ENCODE measurements at places on chromosomes 4 and X.

GRCh38 chr4:99608417-99608816, 33.8 kb downstream of the MTTP start:
- no peak for DNase-seq

DNA sequence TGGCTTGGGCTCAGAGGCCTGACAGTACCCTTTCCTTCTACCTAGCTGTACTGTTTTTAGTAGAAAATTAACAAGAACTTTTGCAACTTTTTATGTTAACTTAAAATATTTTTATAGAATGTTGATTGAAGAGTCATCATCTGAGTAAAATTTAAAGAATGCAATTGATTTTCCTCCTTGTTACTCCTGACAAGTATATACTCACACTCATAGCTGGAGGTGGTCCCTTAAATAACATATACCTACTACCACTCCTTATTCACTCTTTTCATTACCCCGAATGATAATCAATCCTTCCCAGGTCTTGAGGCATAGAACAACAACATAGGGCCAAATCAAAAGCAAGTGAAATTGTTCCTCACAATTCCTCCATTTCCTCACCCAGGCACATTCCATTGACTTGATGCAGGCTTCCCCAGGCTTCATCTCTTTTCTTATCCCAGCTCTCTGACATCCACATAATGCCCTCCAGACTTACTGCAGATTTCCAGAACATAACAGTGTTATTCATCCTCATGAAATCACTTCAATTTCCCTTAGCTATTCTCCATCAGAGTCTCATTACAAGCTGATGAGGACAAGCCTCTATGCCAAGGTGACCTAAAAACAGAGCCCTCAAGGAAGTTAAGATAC, 73.2 kb upstream of the ANXA10 start:
- DNase-seq: peak; percentile 28

- no peak for DNase-seq
Measured at GRCh38 chr4:20623939-20624338, 76.3 kb upstream of the PACRGL start.

DNA sequence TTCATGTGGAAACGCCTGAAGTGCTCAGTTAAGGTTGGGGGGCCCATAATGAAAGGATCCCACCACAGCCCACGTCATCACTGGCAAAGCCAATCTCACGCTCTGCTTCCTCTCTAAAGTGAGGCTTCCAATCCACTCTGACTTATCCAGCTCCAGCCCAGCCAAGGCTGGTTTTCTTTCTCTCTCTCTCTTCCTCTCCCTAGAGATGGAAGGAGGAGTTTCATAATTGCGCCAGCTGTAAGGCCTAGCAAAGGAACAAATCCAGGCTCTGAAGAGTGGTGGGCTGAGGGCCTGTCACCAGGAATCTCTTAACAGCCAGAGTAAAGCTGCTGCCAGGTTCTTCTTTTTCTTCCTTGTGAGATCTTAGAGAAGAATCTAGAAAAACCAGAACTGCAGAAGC, 20.7 kb upstream of the BCLAF3 start:
- no peak for DNase-seq

GRCh38 chrX:48636776-48637175, 39.5 kb downstream of the WDR13 start:
- DNase-seq: no peak

DNA sequence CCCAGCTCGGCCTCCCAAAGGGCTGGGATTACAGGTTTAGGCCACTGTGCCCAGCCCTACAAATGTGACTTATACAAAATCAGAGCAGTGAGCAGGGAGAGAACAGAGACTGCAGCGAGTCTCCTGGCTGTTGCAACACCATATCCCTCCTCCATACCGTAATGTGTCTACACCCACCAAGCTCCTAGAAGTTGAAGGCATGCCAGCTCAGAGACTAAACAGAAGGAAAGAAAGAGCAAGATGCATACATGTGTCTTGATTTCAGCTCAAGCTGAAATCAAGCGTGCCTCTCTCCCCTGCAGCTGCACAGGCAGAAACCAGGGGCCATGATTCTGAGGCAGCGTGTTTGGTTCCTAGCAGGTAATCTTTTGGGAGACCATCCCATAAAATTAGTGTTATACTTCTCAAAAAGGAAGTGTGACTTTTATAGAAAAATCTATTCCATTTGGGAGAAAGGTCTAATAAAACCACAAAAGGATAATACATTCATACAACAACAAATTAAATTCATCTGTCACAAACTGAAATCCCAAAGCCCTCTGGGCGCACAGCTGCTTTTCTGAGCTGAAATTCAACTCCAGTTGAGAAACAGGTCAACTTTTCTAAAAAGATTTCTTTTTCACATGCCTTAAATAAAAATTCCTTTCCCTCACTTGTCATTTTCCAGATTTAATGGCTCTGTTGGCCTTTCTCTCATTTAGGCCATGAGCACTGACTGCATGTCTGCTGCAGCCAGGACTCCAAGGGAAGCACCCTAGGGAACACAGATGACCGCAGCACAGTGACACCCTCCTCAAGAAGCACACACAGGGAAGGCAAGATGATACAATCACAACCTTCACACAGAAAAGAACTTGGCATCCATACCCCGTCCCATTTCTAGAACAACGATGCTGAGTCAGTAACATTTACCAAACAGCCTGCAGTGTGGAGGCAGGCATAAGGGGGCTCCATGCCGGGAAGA, 34.4 kb downstream of the AFAP1 start:
- DNase-seq: peak; percentile 83

- no peak for DNase-seq
Measured at GRCh38 chrX:151505796-151506195, 57.7 kb upstream of the PASD1 start.

GRCh38 chr4:68904786-68905185, 46.8 kb downstream of the UGT2A3 start:
- no peak for DNase-seq

GRCh38 chr4:74235135-74235534, 73.1 kb upstream of the EPGN start:
- DNase-seq: no peak

DNA sequence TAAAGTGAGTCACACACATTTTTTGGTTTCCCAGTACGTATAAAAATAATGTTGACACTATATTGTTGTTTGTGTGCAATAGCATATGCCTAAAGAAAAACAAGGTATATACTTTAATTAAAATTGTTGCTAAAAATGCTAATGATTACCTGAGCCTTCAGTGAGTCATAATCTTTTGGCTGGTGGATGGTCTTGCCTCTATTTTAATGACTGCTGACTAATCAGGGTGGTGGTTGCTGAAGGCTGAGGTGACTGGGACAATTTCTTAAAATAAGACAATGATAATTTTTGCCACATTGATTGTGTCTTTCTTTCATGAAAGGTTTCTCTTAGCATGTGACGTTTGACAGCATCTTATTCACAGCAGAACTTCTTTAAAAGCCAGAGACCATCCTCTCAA, 21.0 kb upstream of the ANXA10 start:
- no peak for DNase-seq

- DNase-seq: no peak
Measured at GRCh38 chr4:90181644-90182043, 54.5 kb downstream of the CCSER1 start.

DNA sequence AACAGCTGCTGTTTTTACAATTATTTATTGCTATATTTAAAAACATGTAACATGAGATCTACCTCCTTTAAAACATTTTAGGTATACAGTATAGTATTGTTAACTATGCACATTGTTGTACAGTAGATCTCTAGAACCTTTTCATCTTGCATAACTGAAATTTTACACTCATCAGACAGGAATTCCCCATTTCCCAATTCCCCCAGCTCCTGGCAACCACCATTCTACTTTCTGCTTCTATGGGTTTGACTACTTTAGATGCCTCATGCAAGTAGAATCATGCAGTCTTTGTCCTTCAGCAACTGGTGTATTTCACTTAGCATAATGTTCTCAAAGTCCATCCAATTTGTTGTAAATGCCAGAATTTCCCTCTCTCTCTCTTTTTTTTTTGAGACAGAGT, 9.7 kb upstream of the LSM6 start:
- DNase-seq: peak; percentile 48

GRCh38 chr4:9599266-9599665, 155.1 kb downstream of the DEFB131A start:
- no peak for DNase-seq

DNA sequence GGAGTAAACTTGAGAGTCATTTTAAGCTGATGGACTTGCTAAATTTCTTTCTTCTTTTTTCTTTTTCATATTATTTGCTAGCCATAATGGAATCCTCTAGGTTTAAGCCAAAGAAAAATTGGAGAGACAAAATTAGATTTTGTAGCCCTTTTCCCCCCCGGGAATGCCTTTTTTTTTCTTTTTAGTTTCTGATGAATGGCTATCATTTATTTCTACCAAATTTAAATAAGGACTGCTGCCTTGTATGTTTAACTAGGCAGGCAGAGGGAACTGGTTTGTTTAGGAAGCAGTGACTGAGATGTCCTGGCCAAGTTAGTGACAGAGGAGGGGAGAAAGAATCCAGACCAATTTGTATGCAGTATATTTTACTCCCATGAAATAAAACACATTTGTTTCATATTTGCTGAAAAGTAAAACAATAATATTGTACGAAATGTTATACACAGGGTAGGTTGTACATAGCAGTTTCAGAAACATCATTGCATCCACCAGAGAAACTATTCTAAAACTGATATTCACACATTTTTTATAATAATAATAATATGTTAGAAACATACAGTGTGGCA, 5.7 kb downstream of the PITX2 start:
- no peak for DNase-seq

DNA sequence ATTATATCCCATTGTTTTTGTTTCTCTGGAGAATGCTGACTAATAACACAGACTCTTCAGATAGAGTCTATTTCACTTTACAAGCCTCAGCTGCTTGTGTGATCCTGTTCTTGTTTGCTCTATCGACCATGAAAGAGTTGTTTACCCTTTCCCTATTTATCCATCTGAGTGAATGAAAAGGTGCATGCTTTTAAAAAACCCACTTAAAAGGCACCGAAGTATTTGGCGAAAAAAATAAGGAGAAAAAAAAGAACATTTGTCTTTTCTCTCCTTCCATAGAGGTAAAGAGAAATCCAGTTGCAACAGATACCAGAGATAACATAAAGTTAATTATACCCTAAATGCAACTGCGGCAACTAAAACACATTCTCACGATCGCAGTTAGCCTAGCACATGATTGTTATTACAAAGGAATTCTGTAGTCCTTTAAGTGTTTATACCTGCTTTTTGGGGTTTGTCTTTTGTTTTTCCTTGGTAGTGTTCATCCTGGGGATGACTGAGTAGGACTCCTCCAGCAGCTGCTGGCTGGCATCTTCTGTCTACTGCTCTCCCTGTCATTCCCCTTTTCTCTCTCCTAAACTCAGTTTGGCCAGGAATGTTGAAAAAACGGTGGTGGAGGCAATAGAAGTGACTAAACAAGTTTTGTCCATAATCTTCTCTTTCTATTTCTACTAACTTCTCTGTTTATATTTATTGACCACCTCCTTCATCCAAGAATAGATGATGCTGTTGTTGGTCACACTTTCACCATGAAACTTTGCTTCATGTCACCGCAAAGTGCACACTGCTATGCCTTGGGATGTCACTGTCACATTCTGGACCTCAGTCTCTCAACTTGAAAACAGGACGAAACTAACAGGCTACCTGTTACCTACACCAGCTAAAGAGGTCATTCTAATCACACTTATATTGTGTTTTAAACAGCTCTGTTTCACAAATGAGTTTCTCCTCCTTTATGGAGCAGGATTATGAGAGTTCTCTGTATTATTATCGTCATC, 41.9 kb upstream of the FRAS1 start:
- DNase-seq: no peak

GRCh38 chrX:129613596-129613995, 41.2 kb downstream of the APLN start:
- DNase-seq: no peak

DNA sequence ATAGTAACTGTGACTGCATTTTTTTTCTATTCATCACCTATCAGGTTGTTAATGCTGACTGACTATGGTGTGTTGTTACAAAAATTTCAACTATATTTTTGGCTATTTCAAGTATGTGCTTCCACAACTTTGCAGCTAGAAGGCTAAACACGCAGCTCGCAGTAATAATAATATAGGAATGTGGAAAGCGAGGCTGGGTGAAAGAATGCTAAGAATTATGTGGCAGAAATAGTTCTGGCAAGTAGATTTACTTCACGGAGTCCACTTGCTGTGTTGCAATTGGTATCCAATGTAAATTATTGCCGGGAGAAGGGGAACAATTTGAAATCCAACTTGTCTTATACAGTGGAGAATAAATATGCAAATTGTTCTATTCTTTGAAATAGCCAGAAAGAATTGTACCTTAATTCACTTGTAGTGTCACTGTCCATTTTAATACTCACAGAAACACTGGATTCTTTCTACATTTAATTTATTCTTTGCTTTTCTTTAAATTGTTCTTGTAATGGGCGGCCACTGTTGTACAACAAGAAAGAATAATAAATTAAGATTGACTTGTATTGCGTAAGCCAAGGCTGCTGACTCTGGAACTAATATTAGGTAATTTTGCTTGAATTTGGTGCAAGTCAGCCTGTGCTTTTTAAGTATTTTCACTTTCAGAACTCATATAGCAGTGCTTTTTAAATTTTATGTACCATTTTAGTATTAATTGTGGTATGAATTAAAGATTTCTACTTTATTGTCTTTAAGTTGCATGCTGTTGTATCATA, 154.9 kb downstream of the FRMPD4 start:
- DNase-seq: no peak

DNA sequence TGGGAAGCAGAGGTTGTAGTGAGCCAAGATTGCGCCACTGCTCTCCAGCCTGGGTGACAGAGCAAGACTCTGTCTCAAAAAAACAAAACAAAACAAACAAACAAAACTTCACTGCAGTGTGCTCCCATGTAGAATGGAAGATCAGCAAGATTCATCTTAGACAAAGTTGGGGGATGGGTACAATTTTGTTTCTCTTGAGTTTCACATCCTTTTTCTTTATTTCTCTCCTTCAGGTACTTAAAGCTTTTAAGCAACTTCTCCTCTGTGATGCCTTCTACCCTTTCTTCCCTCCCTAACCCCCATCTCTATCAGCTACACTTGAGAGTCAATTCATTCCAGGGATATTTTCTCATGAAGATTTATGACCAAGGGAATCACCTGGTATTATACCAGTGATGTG, 15.5 kb upstream of the RBBP7 start:
- DNase-seq: no peak

- DNase-seq: no peak
Measured at GRCh38 chr4:113745711-113746110, 15.8 kb downstream of the CAMK2D start.

All from AG09309 (cell line).